Activated CD4-positive, alpha-beta T cell treated with anti-CD3 and anti-CD28 coated beads, Interleukin-2, amount 10 ng/mL, durations not matched to agents 7 days and 5 days (primary cell): ENCODE measurements at places on chromosomes 3 and 15. TPM values are rescaled to one million over a fixed set of nuclear protein-coding genes. Genes with fewer than 3 reads are reported as not detected.

CHL1 gene
- total RNA-seq = not detected

TTLL13 gene
- 0.45 TPM for total RNA-seq

EPB42 gene
- total RNA-seq = not detected

VPS18 gene
- 16.2 TPM for total RNA-seq

ATOSA gene
- 41.1 TPM for total RNA-seq
